Adipocyte (in vitro differentiated cells): ENCODE measurements at places on chromosomes 3 and 15.

DNA sequence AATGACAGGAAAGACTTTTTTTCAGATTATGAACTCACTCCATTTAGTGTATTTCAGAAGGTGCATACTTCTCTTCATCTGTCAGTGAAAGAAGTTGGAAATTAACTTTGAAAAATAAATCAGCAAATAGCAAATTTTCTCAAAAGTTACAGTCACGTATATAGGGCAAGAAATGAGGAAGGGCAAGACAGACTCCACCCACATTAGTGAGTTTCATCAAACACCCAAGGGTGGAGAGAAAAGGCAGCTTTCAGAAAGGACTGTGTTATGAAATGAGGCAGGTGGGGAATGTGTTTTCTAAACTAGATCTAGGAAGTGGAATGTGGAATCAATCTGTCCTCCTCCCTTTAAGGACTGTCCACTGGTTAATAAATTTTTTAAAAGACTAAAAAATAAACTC lies 2.9 kb downstream of the SLC22A13 start:
- DNase-seq, result no peak

- DNase-seq, result no peak
These were observed 130.1 kb downstream of the RYR3 start for GRCh38 chr15:33440900-33441299.

DNA sequence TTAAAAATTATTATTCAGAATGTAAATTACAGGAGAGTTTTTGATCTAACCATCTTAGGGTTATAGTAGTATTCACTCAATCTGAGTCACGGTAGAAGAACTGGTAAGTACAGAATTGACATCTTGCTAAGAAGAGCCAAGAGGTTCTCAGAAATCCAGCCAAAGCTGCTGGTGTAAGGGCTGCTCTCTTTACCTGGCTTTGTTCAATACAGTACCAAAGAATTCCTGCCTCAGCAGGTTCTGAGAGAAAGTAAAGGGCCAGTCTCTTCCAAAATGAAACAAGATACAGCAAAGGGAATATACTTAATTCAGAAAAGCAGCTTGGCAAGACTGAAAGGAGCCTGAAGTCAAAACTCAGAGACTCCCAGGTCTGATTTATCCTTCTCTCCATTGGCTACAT lies 193.1 kb downstream of the TNIK start:
- DNase-seq, result no peak

GRCh38 chr15:85672332-85673084 lies 122.2 kb downstream of the KLHL25 start:
- peak; percentile 25 for DNase-seq

DNA sequence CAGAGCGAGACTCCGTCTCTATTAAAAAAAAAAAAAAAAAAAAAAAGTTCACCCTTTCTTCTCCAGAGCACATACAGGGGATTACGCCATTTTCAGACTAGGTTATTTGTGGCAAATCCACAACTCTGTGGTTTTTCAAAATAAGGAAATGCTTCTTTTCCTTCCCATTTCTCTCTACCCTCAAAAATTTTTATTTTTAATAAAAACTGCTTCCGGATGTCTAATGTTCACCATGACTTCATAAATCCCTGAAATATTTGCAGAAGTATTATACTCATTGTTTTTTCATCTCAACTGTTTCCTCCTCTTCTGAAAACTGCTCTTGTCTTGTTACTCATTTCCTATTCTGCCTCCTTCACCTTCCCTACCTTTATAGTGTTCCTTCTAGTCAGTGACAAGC lies 45.0 kb upstream of the SLC12A8 start:
- DNase-seq, result no peak

GRCh38 chr3:159273608-159274007 lies 471.8 kb downstream of the MFSD1 start:
- DNase-seq, result peak; percentile 73

- peak; percentile 87 for DNase-seq
These were observed 5.5 kb upstream of the CD200 start for GRCh38 chr3:112327371-112327951.

GRCh38 chr3:119700920-119701734 lies 1.7 kb upstream of the CFAP91 start:
- DNase-seq, result no peak

DNA sequence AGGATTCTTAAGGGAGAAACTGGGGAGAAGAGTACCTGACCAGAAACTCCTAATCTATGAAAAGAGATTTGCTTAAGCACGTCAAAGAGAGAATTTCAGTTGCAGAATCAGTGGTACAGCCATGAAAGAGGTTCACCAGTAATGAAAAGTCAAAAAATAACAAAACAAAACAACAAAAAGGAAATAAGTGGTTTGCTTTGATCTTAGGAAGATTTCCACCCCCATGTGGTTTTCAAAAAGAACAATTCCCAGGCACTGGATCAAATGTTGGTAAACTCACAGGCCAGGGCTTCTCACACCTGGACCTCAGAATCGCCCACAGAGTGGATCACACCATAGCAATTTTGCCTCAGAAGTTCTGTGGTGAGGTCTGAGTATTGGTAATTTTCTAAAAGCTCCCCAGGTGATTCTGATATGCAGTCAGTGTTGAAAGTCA lies 67.5 kb downstream of the TMEM39A start:
- DNase-seq, result no peak
